HL-60 (cell line): ENCODE measurements at places on chromosomes 1 and 21.

DNA sequence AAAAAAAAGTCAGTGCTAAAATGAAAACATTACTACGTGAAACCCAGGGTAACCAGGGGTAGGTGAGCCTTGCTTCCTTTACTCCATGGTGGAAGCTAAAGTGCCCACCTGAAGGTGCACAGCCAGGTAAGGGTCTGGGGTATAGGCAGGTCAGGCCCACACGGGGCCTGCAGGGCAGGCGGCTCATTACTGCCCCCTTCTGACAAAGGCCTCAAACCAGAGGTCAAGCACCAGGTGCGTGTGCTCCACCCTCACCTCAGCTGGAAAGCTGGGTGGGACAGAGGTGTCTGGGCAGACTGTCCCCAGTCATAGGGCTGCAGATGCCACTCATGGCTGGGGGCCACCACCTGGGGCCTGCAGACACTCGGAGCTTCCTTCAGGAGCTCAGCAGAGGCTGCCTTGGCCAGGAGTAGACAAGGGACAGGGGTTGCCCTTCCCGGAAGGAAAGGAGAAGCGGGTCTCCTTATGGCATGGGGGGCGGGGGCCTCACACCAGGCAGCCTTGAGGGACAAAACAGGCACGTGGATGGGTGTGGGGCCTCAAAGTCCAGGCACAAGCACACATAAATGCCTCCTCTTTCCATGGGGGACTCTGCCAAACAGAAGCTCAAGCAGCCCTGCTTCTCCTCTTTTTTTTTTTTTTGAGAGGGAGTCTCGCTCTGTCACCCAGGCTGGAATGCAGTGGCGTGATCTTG lies 36.2 kb downstream of the ACOT7 start:
- no peak for DNase-seq

DNA sequence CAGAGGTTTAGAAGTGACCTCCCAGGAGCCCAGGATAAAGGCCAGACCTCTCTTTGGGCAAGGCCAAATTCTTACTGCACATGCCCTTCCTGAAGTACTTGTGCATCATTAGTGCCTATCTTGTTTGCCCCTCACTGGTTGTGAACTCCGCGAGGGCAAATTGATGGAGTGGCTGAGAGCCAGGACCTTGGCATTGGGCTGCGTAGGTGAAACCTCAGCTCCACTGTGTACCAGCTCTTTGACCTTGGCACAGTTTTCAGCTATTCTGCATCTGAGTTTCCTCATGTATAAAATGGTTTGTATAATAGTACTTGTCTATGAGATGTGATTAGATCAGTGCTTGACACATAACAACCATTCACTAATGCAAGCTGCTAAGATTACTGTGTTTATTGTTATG lies 11.5 kb downstream of the OTUD3 start:
- DNase-seq, result no peak

DNA sequence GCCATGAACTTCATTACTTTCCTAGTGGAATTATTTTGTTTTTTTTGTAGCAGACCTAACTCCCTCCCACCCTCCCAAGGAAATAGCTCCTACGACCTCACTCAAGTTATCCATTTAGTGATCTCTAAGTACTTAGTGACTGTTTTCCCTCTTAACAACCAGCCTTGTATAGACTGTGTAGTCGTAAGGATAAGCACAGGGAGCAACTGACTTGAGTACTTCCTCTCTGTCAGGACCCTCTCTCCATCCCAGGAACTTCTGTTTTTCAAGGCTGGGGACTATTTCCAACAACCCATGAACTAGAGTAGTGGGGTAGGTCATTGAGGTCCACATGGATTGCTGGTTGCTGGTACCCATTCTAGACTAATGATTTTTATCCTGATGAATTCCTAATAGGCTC lies 1.9 kb downstream of the AGO1 start:
- no peak for DNase-seq

GRCh38 chr1:163674236-163674635 lies 352.5 kb downstream of the NUF2 start:
- no peak for DNase-seq

DNA sequence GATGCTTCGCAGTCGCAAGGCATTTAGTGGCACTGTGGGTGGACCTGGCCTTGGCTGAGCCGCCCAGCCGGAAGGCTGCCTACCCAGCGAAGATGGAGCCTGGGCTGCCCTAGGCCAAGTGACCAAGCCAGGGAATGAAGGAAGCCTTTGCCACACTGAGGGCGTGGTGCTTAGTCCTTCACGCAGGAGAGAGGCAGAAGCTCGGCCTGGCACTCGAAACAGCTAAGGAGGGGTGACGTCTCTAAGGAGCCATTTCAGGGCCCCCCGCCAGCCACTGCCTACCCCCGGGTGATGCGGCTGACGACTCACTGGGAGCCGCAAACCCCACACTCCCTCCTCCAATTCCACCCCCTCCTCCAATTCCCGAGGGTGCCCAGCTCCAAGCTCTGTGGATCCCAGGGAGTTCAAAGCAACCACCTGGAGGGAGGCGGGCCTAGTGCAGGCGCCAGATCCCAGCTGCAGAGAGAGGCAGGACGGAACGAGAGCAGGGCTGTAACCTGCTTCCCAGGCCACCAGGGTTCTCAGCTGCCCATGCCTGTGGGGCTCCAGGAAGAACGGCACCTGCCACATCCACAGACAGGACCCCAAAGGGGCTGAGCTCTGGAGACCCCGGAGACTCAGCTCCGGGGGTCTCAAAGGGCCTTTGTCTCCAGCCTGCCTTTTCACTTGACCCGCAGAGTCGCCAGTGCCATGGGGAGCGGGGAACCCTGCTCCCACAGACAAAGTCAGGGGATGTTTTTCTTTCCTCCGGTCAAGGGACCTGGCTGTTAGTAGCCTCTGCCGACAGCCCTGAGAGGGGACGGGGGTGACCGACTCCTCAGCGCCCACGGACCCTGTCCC lies 75.8 kb downstream of the ARHGEF16 start:
- DNase-seq, result no peak

GRCh38 chr1:37692834-37693175 lies 489 bp downstream of the CDCA8 start:
- no peak for DNase-seq

GRCh38 chr1:208233978-208234377 lies 10.2 kb downstream of the PLXNA2 start:
- DNase-seq, result no peak
